ENCODE measurements at places on chromosomes 3 and 15.

DNA sequence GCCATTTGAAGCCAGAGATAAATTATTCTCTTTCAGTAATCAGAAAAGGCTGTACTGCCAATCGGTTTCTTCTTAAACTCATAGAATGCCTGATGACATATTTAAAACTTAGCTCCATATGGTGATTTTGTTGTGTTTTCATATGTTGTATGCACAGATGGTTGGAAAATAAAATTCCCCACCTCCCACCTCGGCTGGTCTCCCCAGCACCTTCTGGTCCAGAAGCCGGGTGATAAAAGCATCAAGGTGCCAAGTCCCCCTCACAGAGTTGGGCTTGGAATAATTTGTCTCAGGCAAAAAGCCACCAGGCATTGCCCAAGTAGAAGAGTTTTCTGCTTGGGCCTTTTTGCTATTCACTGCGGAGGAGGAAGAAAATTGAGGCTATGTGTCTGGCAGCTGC lies 18.4 kb downstream of the LARS2 start:
- peak; percentile 70 for DNase-seq

GRCh38 chr3:157527131-157527881 lies 24.1 kb upstream of the VEPH1 start:
- no peak for DNase-seq

DNA sequence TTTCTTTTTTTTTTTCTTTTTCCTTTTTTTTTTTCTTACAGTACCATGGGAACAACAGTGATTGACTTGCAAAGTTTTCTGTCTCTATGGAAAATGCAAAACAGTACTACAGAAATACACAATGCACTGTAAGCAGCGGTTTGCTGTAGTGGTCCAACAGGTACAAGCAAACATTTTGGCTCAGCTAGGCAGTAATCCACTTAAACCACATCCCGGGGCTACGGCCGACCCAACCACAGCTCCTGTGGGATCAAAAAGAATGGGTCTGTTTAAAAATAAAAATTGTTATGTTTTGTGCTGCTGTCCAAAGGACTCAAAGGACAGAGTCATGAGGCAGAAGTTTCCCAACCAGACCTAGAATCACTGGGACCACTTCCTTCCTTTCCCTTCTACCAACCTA lies 667.1 kb upstream of the ADAMTS9 start:
- no peak for DNase-seq

- DNase-seq, result no peak
Measured at GRCh38 chr3:123147754-123148535, 53.8 kb upstream of the SEC22A start.

GRCh38 chr3:68467465-68467864 lies 464.9 kb downstream of the TAFA4 start:
- no peak for DNase-seq

GRCh38 chr15:65333856-65334255 lies 29.4 kb downstream of the RNU5B-1 start:
- no peak for DNase-seq

DNA sequence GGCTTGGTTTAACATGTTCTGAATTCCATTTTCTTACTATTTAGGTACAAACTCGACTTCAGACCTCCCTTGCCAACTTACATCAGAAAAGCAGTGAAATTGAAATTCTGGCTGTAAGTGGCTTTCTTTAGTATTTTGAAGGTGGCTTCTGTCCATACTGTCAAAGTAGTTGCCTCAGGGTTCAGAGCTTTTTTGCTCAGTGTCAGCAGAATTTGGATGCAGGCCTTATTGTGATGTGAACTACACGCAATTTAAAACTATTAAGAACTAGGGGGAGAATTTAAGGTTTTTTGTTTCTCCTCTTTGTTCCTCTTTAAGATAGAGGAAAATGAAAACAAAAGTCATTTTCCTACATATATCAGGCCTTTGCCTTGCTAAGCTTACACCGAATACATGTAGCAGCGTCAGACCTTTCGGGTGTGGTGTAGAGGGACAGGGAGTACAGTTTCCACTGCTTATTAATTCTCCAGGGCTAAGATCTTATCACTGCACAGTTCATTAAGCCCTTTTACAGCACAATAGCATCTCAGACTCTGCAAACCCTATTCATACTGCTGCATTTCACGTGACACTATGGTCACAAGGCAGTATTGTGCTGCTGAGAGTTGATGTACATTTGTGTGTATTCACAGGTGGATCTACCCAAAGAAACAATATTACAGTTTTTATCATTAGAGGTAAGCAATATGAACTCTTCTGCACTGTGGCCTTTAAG lies 6.7 kb downstream of the SRP14 start:
- no peak for DNase-seq

DNA sequence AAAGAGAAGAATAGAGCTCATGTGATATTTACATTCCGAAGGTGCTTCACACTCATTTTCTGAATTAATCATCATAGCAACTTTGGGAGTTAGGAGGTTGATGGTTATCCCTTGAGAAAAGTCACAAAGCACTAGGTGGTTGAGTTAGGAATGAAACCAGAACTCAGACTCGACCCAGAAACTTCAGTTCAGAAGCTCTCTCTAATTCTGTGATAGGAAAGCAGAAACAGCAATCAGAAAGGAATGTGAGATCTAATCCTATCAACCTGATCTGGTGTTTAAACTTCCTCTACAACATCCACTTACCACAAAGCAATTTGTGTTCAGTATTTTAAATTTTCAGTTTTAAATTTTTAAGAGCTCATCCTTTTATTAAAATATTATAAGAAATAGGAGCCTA lies 211.2 kb downstream of the CNTN3 start:
- no peak for DNase-seq

- no peak for DNase-seq
Measured at GRCh38 chr15:72117486-72118016, 399 bp downstream of the MYO9A start.

DNA sequence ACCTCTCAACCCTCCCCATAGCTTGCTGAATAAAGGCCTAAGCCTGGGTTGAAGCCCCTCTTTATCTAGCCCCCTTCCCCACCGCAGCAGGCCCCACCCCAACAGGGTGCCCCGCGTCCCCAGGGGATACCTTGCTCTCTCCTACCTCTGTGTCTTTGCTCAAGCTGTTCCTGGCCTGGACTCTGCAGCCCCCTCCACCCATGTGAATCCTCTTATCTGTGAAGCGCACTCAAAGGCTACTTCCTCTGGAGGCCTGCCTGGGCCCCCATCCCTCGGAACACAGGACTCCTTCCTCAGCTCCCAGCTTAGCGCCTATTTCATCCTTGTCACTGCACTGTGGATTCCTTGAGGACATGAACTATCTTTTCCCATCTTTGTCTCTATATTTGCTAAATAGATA lies 61.4 kb upstream of the HERC1 start:
- no peak for DNase-seq

GRCh38 chr15:70976851-70977250 lies 84.2 kb downstream of the LRRC49 start:
- DNase-seq, result no peak

GRCh38 chr15:80455668-80456442 lies 51.7 kb downstream of the ARNT2 start:
- peak; percentile 20 for DNase-seq

GRCh38 chr3:53324105-53324504 lies 23.2 kb downstream of the DCP1A start:
- no peak for DNase-seq

- no peak for DNase-seq
Measured at GRCh38 chr3:69044608-69045007, 7.5 kb downstream of the TMF1 start.

DNA sequence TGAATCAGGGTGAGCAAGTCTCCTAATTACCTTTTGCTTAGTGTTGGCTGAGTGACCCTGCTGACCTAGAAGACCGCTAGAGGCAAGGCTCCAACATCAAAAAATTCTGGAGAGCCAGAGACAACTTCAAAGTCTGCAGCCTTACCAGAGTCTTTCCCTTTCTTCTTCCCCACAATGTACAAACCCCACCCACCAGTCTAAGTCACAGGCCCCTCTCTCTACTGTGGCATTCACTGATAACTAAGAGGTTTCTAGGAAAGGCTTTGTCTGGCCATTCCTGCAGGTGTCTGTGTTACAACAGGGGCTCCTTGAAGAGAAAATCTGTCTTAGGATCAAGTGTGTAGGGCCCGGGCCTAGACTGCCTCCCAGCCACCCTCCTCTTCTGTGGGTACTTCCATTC lies 525 bp downstream of the MYH15 start:
- no peak for DNase-seq

GRCh38 chr3:38646630-38647029 lies 2.9 kb downstream of the SCN5A start:
- peak; percentile 5 for DNase-seq

DNA sequence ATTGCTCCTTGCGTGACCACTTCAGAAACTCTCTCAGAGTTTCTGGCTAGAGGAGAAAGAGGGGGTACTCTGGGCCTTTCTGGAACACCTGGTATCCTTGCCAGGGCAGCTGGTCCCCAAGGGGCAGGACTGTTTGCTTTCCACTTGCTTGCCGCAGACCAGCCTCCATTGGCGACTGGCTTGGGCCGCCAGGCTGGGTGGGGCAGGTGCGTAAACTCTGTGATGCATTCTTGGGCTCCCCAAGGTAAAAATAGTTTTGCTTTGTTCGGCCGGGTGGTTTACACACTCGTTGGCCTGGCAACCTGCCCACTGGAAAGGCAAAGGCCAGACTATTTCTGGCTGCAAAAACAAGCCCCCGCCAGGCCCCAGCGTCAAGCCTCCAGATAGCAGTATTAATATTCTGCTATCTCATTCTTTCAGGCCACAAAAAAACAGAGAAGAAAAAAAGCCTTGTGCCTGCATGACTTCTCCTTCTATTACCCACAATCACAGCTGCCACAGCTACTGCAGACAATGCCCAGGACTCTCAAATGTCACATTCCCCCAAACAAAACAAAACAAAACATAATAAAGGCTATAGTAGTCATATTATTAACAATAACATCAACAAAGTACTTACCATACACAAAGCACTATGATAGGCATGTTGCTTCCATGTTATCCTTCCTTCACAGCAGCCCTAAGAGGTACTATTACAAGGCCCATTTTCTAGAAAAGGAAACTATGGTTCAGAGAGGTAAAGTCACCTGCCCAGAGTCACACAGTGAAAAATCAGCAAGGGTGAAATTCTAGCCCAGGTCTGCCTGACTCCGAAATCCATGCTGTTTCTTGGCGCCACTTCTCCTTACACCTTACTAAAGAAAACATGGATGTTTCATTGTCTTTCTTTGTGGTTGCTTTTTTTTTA lies 14.0 kb upstream of the SSUH2 start:
- DNase-seq, result no peak

DNA sequence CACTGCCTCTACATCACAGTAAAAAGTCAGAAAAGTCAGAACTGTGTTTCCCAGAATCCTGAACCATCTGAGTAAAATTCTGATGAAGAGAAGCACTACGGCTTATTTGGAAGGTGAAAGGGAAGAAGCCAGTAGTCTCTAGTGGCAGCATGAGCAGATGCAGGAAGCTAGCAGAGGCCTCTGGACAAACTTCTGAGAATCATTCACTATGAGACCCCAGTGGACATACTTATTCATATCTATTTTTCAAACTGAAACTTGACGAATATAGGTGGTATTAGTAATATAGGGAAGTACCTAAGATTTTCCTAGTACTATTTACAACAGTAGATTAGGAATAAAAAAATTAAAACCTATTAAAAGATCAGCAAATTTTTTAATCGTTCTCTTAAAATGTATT lies 272.8 kb upstream of the TTC14 start:
- no peak for DNase-seq

- no peak for DNase-seq
Measured at GRCh38 chr15:59245559-59245958, 38.9 kb downstream of the LDHAL6B start.

DNA sequence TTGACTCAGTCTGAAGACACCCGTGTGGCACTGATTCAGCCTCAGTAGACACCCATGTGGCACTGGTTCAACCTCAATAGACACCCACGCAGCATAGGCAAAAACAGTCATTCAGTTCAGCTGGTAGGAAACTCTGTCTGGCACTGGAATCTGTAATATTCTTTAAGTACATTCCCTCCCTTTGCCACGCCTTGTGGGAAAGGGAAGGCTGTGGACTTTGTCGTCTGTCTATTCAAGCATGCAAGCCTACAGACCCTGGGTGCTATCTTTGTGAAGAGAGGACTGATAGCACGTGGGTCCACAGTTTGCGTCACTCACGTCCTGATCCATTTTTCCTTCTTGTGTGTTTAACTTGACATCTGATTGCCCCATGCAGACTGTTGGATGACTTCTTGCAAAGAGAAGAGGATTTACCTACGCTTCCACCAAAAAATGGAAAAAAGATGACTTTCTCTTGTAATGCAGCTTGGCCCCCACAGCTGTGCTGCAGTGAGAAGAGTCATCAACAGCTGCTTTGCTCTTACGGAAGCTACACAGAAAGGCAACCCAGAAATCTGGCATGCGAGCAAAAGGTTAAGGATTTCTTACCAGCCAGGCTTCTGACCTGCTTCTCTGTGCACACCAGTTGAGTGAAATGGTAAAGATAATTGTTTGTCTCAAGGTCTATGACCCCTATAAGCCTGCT lies 278.1 kb downstream of the ULK4 start:
- DNase-seq, result no peak

- no peak for DNase-seq
Measured at GRCh38 chr3:158488670-158489069, 82.3 kb upstream of the MLF1 start.

- no peak for DNase-seq
Measured at GRCh38 chr3:12356175-12356574, 67.3 kb downstream of the PPARG start.

- DNase-seq, result no peak
Measured at GRCh38 chr3:82595530-82595929, 834.1 kb upstream of the GBE1 start.

DNA sequence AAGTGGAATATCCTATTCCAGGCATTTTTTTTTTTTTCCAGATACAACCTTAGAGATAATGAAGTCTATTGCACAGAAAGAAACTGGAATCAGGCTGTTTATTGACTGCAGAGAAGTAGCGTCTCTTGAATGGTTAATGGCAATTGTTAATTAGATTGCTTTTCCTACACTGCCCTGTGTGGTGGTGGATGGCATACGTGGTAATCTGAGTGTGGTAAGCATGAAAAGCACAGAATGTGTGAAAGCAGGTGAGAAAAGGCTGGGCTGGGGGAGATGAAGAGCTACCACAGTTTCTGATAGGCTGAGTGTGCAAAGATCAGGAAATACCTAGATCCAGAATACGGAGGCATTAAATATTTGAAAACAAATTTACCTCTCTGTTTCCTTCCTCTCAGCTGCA lies 486.3 kb upstream of the TBL1XR1 start:
- DNase-seq, result no peak

DNA sequence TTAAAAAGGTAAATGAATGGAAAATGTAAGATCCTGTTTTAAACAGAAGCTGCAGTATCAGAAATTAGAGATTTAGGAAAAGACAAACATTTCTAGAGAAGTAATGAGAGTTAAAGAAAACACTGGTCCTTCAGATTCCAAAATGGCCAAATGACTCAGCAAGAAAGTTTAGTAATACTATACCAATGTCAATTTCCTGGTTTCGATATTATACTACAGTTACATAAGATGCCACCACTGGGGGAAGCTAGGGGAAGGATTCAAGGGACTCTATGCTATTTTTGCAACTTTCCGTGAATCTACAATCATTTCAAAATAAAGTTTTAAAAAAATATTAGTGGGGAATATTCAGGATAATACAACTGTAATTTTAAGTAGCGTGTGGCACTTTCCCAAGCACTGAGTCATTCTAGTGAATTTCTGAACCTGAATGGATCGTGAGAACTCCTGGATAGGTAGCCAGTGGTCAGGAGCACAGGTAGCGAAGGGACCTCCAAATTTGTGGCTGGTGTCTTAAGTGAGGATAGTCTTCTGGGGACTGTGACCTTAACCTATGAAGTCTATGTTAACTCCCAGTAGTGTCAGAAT lies 37.6 kb downstream of the TMCC1 start:
- DNase-seq, result no peak

GRCh38 chr15:81749716-81750375 lies 296.0 kb downstream of the MEX3B start:
- DNase-seq, result no peak

- DNase-seq, result peak; percentile 3
Measured at GRCh38 chr3:43855674-43856299, 165.0 kb downstream of the ABHD5 start.
